ENCODE measurements at places on chromosomes 13 and 19. TPM values are rescaled to one million over a fixed set of nuclear protein-coding genes. Genes with fewer than 3 reads are reported as not detected.

- DNase-seq = no peak
Measured at GRCh38 chr19:33905937-33906577, 109.4 kb downstream of the KCTD15 start.

DNA sequence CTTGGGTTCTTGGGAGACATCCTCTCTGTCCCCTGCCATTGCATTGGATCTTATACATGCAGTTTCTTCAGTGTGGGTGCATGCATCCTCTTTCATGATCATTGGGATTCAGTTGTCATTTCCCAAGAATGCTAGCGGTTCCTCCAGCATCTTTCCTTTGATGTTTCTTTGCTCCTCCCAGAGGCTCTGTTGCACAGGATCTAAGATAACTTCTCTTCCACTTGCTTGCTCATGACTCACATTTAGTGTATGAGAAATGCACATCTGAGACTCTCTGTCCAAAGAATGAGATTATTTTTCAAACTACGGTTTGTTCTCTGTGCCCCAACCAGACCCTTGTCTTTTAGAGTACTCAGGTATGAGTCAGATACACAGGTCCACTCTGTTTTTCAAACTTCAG, 197.1 kb downstream of the NDFIP2 start:
- no peak for DNase-seq

GRCh38 chr13:76014406-76015318, 378.5 kb downstream of the LMO7 start:
- no peak for DNase-seq

- DNase-seq = no peak
Measured at GRCh38 chr13:97352815-97353214, 81.2 kb upstream of the RAP2A start.

DNA sequence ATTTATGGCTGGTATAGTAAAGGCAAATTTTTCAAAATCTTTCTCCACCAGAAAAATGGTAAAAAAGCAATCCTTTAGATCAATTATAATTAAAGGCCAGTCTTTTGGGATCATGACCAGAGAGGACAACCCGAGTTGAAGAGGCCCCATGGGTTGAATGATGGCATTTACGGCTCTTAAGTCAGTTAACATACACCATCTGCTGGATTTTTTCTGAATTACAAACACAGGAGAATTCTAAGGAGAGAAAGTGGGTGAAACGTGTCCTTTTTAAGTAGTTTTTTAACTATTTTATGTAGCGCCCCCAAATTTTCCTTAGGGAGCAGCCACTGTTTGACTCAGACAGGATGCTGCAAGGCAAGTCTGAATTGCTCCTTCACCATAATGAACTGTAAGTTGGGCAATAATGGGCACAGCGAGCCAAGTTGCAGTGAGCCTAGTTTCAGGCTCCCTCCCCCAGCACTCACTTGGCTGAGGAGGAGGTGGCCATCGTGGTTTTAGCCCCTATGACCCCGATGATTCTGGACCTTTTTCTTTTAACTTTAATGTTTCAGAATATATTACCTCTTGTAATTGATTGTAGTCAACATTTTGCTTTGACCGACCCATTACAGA, 13.6 kb upstream of the ZNF611 start:
- no peak for DNase-seq

DNA sequence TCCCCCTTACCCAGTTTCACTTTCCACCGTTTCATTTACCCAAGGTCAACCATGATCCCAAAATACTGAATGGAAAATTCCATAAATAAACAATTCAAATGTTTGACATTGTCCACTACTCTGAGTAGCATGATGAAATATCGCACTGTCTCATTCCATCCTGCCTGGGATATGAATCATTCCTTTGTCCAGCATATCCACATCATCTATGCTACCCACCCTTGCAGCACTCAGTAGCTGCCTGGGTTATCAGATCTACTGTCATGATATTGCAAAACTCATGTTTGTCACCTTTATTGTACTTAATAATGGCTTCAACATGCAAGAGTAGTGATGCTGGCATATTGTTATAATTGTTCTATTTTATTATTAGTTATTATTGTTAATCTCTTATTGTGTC, 263.9 kb upstream of the NBEA start:
- DNase-seq = no peak

- DNase-seq = no peak
Measured at GRCh38 chr13:30477346-30478195, 11.8 kb upstream of the HMGB1 start.

GRCh38 chr13:19664481-19665230, 31.2 kb downstream of the MPHOSPH8 start:
- no peak for DNase-seq

DNA sequence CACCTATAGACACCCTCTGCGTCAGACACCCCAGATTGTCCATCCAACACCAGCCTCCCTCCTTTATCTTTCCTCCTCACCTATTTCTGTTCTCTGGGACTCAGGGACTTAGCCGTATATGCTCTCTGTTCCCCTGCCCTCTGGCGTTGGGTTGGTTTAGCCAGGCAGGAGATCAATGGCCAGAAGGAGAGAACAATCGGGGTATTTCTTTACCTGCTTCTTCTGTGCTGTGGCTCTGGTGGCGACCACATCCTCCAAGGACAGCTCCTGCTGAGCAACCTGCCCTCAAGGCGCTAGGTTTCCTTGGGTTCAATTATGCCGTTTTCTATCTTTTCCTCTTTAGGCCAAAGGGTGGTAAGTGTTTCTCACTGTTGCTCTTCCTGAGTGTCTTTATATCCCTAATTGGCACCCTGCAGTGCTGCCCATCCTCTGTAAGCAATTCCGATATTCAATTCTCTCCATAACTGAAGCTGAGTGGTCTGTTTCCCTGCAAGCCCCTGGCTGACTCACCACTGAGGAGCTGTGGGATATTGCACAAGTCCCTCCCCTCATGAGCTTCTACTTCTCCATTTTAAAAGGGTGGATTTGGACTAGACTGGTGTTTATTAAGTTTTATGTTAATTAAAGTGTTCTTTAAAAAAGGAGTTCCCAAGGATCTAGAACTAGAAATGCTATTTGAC, 63.7 kb upstream of the TMTC4 start:
- DNase-seq = no peak

- no peak for DNase-seq
Measured at GRCh38 chr19:11964496-11964857, 363 bp upstream of the ZNF763 start.

DNA sequence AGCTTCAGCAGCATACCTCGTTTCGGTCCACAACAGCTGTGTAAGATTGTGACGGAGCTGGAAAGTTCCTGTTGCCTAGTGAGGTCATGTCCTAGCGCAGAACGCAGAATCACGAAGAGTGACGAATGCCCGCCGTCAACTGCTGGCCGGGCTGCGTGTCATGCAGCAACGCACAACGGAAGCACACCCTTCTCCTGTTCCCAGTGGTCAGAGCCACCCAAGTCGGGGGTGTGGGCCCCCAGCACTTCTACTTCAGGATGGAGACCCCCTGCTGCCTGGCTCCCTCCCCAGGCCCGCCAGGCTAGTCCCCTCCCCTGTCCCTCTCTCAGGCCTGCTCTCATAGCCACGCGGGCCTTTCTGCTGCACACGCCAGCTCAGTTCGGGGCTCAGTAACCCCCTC, 25.9 kb downstream of the C2CD4C start:
- DNase-seq = no peak

DNA sequence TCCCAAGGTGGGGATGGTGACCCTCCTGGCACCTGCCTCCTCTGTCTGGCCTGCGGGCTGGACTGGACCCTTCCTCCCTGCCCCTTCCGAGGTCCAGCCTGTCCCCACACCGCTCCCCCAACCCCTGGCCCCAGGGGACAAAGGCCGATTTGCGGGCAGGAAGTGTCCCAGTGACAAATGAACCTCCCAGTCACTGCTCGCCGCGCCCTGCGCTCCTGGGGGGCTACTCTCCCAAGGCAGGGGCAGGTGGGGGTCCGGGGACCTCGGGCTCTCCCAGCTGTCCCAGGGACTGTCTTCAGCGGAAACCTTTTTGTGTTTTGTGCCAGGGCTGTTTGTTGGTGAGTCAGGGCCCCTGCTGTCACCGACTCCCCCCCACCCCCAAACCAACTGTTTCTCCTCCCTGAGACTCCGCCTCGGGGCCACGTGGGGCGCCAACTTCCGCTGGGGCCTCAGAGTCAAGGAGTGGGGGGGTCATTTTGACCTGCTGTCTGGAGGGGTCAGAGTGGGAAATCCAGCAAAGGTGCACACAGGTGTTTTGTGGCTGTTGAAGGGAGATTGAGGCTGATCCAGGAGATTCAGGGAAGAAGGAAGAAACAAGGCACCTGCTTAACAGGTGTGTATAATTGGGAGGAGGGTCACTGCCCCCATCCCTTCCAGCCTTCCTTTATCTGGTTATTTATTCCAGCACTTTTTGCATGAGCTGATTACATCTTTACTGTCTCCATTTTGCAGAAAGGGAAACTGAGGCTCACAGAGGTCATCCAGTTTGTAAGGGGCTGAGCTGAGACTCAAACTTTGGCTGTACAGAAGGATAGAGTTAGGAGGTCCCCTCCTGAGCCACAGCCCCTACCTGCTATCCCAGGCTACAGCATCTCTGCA, 831 bp downstream of the PGPEP1 start:
- no peak for DNase-seq

- DNase-seq = no peak
Measured at GRCh38 chr13:27659145-27659865, 37.6 kb downstream of the POLR1D start.

DNA sequence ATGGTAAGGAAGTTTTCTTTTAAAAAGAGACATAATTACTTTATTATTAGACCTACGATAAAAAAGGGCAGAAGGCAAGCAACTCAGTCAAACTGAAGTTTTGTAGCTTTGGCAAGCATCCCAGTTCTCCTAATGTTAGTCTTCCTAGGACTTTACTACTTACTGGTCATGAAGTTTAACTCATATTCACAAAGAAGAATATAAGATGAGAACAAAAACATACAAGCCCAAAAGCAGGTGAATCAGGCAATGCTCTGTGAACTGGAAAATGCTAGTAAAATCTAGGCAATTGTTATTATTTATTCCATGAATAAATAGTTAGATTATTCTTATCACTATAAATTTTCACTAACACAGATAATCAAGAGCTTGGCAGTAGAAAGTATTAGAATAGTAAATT, 85.0 kb downstream of the MIPEP start:
- no peak for DNase-seq

DNA sequence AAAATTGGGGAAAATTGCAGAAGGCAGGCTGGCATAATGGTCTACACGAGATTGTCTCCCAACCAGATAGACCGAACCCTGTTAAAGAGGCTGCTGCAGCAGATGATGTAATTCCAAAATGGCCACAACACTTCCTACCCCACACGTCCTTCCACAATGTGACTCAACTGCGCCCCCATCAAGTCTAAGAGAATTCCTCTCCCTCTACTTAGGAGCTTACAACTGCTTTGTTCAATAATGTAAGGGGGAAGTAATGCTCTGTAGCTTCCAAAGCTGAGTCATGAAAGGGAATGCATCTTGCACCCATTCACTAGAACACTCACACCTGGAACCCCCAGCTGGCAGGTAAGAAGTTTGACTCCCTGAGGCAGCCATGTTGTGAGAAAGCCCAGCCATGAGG, 117.8 kb upstream of the IRS2 start:
- DNase-seq = no peak

DNA sequence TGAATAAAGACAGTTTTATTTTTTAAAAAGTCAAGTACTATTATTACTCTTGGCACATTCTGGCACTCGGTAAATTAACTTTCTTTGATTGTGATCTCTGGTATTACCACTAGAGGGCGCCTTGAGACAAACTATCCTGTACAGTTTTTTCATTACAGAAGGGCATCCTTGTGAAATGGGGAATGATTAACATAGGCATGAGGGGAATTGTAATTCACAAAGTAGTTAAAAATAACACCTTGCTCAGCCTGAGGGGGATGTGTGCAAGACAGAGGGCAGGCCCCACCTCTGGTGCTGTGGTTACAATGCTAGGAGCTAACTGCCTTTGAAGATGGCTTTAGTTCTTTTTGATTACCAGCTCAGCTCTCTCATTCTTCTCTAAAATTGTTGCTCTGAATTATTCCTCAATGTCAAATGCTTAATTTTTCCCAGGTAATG, 24.2 kb upstream of the C1QTNF9B start:
- no peak for DNase-seq

GRCh38 chr19:29371251-29372090, 154.3 kb upstream of the VSTM2B start:
- DNase-seq = no peak

DNA sequence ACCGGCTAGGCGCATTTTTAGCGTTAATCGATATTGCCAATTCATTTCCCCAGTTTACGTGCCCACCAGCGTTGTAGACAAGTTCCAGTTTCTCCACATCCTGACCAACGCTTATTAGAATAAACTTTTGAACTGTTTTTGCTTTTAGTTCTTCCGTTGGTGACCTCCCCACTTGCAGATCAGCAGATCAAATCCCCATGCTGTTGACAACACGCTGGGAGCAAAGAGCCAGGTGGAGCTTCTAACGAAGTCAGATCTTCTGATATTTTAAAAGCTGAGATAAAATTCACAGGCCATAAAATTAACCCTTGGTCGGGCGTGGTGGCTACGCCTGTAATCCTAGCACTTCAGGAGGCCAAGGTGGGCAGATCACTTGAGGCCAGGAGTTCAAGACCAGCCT, 21.2 kb downstream of the RCN3 start:
- no peak for DNase-seq

DNA sequence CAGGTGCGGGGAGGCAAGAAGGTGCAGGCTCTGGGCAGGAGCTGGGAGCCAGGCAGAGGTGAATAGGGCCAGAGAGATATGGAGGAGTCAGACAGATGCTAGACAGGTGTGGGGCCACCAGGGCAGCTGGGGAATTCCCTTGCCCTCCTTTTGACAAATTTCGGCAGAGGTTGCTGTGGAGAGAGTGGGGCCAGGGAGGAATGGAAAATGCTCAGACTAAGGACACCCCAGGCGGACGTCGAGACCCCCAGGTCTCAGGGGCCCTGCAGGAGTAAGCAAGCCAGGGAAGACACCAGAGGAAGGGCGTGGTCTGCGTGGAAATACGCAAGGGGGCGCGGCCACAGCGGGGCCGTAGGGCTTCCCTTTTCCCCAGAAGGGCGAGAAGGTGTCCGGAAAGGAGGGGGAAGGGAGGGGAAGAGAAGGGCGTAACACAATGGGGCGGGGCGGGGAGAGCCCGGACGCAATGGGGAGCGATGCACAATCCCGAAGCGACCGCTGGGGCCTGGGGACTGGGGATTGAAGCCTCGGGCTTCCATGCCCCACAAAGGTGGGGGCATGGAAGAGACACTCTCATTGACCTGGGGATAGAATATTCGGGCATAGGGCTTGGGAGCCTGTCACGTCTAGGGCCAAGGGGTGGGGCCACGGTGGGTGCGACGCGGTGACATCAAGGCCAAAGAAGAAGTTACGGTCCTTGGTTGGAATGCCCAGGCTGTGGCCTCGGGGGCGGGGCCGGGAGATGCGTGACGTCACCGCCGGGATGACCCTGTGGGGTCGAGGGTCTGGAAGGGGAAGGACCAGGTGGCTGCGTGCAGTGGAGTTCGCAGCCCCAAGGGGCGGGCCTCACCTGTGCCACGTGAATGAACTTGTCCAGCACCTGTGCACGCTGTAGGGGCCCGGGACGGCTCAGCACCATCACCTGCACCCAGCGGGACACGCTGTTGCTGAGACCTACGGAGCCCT, 8.2 kb downstream of the RASGRP4 start:
- DNase-seq = no peak

Gene ZIC5
- not detected for total RNA-seq

Gene CCDC159
- total RNA-seq = 14.6 TPM

Gene MICU2
- total RNA-seq = 38.8 TPM

Gene SPTBN4
- 6.4 TPM for total RNA-seq

Gene IL11
- 0.33 TPM for total RNA-seq

Gene SPRED3
- 0.46 TPM for total RNA-seq

Gene PAK4
- total RNA-seq = 8.3 TPM

Gene GDF15
- total RNA-seq = 5.6 TPM

Gene LSM4
- 91.8 TPM for total RNA-seq

Gene EFNA2
- not detected for total RNA-seq

Gene STOML3
- total RNA-seq = not detected

Gene ZNF772
- 8.4 TPM for total RNA-seq

Gene MEIS3
- 29.8 TPM for total RNA-seq

Data from esophagus muscularis mucosa (tissue), 4 donors.